PC-3 (cell line): ENCODE measurements at places on chromosomes 5 and 9.
A peak's percentile ranks its signal among the peaks of the same experiment; 100 is the strongest.

GRCh38 chr5:428754-429452 lies 14.1 kb upstream of the EXOC3 start:
- DNase-seq = no peak

DNA sequence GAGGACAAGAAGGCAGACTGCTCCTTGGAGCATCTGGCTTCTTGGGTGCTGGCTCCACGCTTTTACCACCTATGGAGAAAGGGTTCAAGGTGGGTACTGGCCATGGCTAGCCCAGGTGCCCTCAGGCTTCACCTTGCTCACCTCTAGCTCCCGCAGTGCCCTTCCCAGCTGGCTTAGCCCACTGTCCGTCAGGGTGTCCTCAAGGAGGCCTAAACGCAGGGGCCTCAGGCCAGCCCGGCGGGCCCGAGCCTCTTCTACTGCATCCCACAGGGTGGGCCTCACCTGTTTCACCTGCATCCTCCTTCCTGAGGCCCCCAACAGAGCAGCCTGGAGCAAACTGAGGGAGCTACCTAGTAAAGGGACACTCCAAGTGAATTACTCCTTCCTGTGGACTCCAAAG lies 9.1 kb downstream of the SLC35A4 start:
- DNase-seq = no peak

GRCh38 chr9:92875373-92875772 lies 2.5 kb downstream of the ZNF484 start:
- no peak for DNase-seq

DNA sequence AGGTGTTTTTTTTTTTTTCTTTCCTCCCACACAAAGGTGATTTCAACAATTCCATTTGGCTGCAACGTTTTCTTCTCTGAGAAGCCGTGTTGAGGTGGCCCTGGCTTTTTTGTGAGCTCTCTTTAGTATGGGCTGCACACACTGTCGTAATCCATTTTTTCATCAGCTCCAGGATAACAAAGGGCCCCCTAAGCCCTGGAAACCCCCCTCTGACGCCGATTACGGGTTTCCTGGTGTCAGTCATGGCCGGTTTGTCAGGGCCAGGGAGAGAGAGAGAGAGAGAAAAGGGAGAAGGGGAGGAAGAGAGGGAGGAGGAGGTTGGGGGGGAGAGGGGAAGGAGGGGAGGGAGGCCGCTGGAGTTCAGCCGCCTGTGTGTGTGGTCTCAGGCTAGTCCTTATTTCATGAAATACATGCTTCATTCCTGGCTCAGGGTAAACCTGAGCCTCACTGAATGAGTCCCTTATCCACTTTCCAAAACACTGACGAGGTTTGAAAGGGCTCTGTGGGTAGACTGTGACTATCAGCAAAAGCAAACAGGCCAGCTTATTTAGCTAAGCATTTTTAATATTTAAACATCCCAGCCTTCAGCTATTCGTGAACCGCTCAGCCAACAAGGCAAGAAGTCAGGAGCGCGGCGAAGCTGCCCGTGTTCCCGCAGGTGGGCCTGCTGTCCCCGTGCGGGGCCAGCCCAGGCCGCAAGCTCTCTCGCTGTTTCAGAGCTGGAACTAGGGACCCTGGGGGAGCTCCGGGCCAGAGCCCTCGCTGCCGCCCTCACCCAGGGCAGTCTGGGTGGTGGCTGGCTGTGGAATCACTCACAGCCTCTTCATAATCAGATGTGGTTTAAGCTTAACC lies 172.8 kb downstream of the ERCC6L2 start:
- DNase-seq = no peak

DNA sequence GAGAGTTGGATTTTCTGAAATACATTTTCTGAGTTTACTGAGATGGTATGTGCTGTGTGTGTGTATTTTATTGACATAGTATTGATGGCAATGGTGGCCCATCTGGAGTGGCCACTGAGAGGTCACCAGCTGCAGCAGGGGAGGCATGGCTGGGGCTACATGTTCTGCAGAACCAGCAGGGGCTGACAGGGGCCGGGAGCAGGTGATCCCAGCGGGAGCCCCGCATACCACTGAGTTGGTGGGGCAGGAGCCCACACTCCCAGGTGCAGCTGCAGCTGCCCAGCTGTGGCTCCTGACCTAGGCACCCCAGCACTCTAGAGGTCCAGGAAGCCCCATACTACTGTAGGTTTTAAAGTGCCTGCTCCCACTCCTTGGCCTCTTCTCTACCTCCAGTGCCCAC lies 1044.2 kb upstream of the CDH9 start:
- no peak for DNase-seq

DNA sequence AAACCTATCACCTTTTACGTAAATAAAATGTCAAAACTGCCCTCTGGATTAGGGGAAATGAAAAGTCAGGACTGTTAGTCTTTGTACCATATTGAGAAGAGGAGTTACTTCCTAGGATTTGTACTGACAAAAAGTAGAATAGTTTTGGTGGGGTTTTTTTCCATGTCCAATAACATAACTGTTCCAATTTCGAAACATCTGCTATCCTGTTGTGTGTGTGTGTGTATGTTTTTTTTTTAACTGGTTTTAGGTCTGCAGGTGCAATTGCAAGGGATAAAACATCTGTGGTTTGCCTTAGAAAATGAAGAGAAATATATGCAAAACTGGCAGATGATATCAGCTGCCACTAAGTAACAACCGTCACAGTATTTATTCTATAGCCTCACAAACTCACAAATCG lies 506.8 kb downstream of the NFIB start:
- DNase-seq = no peak

GRCh38 chr5:16784843-16785791 lies 151.0 kb downstream of the MYO10 start:
- no peak for DNase-seq

DNA sequence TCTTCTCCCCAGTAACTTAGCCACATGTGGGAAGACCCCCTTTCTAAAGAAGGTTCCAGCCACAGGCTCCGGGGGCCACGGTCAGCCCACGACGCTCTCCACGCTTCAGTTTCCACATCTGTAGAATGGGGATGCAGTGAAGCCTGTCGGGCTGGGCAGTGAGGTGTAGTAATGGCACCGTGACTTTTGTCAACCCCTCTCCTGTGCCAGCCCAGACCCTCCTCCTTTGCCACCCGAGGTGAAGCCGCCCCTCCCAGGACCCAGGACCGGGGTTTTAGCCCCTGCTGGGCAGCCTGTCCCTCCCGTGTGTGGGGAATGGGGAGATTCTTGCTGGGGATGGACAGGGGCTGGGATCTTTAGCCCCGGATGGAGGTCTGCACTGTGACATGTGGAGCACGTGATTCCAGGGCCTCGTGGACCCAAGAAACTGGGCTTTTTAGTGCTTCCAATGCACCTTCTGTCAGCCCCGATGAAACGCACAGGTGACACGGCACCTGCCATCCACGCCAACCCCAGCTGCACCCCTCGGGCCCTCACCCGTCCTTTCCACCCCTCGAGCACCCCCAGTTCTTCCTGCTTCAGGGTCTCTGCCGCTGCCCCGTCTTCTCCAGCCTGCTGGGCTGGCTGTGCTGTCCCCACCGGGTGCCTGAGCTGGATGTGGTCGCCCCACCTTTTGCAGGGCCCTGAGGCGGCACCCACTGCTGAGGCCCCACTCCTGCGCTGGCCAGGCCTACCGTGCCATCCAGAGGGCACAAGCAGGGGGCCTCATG lies 13.4 kb upstream of the RNU6ATAC start:
- DNase-seq = no peak

- DNase-seq = no peak
These were observed 29.8 kb upstream of the SLCO6A1 start for GRCh38 chr5:102528600-102528999.

DNA sequence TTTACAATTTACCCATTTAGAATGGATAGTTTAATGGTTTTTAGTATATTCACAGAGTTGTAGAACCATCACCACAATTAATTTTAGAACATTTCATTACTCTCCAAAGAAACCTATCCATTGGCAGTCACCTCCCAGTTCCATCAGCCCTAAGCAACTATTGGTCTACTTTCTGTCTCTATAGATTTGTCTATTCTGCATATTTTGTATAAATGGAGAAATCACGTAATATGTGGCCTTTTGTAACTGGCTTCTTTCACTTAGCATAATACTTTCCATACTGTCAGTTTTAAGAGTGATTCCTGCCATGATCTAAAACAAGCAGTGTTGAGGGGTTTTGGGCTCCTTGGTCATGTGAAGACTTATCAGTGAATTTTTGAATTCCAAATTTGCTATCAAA lies 12.7 kb downstream of the OCLN start:
- DNase-seq = no peak

- no peak for DNase-seq
These were observed 93.7 kb downstream of the RASEF start for GRCh38 chr9:82969291-82969690.

DNA sequence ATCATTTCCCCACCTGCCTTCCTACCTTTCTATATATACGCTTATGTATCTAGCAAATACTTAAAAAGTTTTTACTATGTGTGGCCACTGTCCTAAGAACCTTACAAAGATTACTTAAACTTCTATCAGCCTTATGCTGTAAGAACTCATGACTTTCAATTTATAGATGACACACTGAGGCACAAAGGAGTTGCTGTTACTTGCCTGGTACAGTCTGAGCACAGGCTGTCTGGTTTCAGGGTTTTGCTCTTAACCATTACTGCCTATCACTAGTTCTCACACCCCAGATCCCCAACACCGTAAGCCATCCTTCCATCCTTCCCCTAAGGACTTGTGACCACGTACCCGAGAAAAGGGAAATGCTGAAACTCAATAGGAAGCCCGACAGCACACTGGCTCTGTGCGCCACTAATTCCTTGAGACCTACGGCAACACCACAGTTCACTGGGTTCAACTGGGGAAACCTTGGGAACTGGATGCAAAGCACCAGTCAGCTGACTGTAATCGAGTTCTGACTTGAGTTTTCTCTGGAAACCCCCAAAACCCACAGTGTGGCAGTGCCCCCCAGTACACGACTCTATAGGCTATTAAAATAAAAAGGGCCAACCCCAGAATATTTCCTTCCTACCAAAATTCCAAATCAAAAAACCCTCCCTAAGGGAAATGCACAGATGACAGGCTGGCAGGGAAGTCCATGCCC lies 56.0 kb downstream of the AUH start:
- no peak for DNase-seq

DNA sequence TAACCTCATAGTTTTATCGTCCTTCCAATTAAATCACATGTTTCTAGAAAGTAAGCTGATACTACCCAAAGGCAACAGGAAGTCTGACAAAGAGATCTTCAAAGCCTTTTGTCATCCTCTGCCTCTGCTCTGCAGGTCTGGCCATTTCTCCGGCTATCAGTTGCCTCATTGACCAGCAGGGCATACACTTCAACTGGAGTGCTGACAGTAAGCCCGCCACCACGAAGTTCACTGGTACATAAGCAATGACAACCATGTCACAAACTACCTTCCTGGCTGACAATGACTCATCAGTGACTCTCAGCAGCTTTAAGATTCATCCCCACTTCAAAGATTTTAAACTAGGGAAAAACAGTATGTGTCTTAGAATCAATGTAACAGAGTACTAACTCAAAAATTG lies 20.6 kb downstream of the SPTLC1 start:
- DNase-seq = peak; percentile 5

DNA sequence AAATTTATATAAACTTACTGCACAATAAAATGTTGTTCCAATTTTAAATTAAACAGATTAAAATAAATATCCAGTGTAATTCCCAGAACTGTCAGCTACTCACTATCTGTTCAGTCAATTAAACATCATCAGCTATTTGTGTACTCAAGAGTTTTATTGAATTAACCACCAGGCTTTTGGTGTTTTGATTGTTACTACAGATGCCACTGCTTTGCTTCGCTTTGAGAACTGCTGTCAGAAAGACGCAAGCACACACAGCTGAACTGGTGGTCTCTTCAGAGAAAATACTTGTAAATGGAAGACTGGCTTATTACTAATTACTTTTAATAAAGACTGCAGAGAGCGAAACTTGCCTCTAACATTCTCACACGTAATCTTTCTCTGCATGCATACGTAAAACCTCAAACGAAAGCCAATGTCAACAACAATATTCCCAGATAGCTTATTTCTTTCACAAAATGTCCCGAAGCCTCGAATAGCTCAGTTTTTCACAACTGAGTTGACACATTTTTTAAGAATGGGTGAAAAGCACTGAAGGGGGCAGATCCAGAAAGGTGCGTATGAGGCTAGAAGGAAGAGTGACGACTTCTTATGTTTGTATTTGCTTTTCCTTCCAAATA lies 259.6 kb upstream of the RPS23 start:
- no peak for DNase-seq

- DNase-seq = no peak
These were observed 35.5 kb downstream of the GADD45G start for GRCh38 chr9:89640361-89640760.

DNA sequence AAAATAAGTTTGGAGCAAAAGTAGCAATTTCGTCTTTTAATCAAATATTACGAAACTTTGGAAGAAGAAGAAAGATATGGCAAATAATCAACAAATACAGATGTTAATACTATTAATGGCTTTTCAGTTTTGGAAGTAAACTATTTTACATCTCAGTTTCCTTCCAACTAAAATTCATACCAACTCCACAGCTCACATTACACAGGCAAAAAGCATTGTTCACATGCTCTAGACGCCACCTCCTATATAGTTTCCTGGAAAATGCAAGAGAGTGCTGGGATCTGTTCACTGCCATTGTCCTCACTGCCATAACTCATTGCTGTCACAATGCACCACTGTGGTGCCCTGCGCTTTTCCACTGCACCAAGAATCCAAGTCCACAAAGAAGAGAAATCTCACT lies 149.0 kb upstream of the FTMT start:
- no peak for DNase-seq

- peak; percentile 41 for DNase-seq
These were observed 391.2 kb downstream of the RAB3C start for GRCh38 chr5:58974083-58974482.

DNA sequence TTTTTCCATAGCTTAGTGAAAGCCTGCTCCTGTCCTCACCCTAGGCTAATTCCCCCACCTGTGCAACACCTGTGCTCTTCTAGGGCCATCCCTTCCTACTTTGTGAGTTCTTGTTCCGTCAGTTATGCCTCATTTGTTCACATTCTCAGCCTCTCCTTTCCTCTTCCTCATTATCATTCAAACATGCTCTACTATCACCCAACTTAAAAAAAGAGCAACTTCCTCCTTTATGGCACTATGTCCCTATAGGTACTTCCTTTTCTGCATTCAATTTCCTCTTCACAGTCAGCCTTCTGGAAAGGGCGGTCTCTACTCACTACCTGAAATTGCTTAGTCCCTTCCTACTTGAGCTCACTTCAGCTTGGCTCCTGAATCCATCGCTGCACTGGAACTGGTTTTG lies 111.8 kb upstream of the LHFPL2 start:
- DNase-seq = no peak

DNA sequence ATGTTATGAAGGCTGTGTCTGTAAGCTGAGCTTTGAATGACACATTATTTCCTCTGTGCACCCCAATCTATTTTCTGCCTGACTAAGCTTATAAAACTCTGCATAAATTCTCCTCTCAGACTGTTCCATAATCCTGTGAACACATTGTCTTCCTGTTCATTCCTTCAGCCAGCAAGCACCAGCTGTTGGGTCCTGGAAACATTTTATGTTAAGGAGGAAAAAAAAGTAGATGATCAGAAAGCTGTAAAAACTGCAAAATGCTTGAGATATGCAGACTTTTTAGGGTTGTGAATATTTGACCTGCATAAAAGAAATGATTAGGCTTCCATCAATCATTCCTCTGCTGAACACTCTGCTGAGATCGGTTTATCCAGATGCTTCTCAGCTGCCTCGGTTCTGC lies 1246.0 kb upstream of the DMAC1 start:
- DNase-seq = no peak

GRCh38 chr9:93052791-93053540 lies 5.5 kb upstream of the SUSD3 start:
- no peak for DNase-seq
